Bronchial smooth muscle cell (primary cell): ENCODE measurements at places on chromosomes 6 and 20. TPM values are rescaled to one million over a fixed set of nuclear protein-coding genes. Genes with fewer than 3 reads are reported as not detected.

The POPDC3 gene
- 4.9 and 7.9 TPM in 2 replicates for total RNA-seq

The FAM83B gene
- total RNA-seq, result 0.16 TPM in 1 of 2 replicates, not detected in the other

The GTSF1L gene
- total RNA-seq, result not detected in 2 replicates

The C6orf163 gene
- total RNA-seq, result 1.4 and 2.4 TPM in 2 replicates

The TRMT6 gene
- total RNA-seq, result 4.5 and 4.6 TPM in 2 replicates

The DEFB132 gene
- not detected in 2 replicates for total RNA-seq

The VGLL2 gene
- total RNA-seq, result not detected in 2 replicates

The LSM14B gene
- total RNA-seq, result 44.8 and 47.5 TPM in 2 replicates

The FAM217A gene
- total RNA-seq, result not detected in 2 replicates

The NFYA gene
- 11.2 and 13.2 TPM in 2 replicates for total RNA-seq

The TPD52L1 gene
- 7.4 TPM in 2 replicates for total RNA-seq

The ME1 gene
- 9.1 and 15.1 TPM in 2 replicates for total RNA-seq

The ADGRF4 gene
- under 0.01 TPM in 1 of 2 replicates, not detected in the other for total RNA-seq

The OR12D3 gene
- not detected in 2 replicates for total RNA-seq

The ARFGEF3 gene
- total RNA-seq, result under 0.01 TPM in 2 replicates

The RHAG gene
- under 0.01 TPM in 1 of 2 replicates, not detected in the other for total RNA-seq

The GABRR1 gene
- not detected in 2 replicates for total RNA-seq

The EPB41L1 gene
- total RNA-seq, result 12.0 and 12.4 TPM in 2 replicates

The DNAH8 gene
- total RNA-seq, result under 0.01 TPM in 1 of 2 replicates, not detected in the other

The PRND gene
- total RNA-seq, result not detected in 2 replicates

The SIRPG gene
- not detected in 2 replicates for total RNA-seq

The MUC22 gene
- total RNA-seq, result not detected in 2 replicates

The ADGB gene
- total RNA-seq, result not detected in 2 replicates

The HLA-G gene
- 0.16 and 0.17 TPM in 2 replicates for total RNA-seq

The SOBP gene
- 3.9 and 6.3 TPM in 2 replicates for total RNA-seq

The VSTM2L gene
- 0.32 and 2.7 TPM in 2 replicates for total RNA-seq

The BPIFB4 gene
- not detected in 2 replicates for total RNA-seq

The SLC24A3 gene
- under 0.01 TPM in 1 of 2 replicates, not detected in the other for total RNA-seq

The KHDC1 gene
- total RNA-seq, result 4.6 and 6.0 TPM in 2 replicates

The RWDD2A gene
- total RNA-seq, result 3.0 and 3.8 TPM in 2 replicates

The RIPOR3 gene
- total RNA-seq, result 7.7 and 22.1 TPM in 2 replicates

The MYCT1 gene
- not detected in 2 replicates for total RNA-seq

The KHDC1L gene
- not detected in 2 replicates for total RNA-seq

The AVP gene
- total RNA-seq, result not detected in 2 replicates

The PRKN gene
- total RNA-seq, result 3.6 and 4.0 TPM in 2 replicates
